IgD-negative memory B cell (primary cell): ENCODE measurements at places on chromosomes 11 and 22. TPM values are rescaled to one million over a fixed set of nuclear protein-coding genes. Genes with fewer than 3 reads are reported as not detected.

Gene CARD10
- not detected for polyA plus RNA-seq

Gene KCNK4
- polyA plus RNA-seq = not detected

Gene RAG2
- polyA plus RNA-seq = not detected

Gene OR8D4
- not detected for polyA plus RNA-seq
